ENCODE measurements at places on chromosomes 2 and 18.

DNA sequence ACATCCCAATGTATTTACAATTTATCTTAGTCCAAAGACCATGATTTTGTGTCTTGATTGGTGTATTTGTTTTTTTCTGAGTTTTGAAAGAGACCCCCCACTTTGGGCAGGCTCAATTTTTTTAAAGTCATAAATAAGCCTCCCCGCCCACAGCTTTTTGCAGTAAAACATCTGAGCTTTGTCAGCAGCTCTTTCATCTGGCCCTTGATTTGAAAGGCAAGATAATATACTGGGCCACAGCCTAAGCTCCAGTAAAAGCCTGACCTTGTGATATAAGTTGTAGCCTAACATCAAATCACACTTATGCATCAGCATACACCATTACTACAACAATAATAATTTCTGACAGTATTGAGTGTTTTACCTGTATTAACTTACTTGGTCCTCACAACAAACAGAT is 51.3 kb upstream of the SERTAD2 start:
- DNase-seq, result no peak

DNA sequence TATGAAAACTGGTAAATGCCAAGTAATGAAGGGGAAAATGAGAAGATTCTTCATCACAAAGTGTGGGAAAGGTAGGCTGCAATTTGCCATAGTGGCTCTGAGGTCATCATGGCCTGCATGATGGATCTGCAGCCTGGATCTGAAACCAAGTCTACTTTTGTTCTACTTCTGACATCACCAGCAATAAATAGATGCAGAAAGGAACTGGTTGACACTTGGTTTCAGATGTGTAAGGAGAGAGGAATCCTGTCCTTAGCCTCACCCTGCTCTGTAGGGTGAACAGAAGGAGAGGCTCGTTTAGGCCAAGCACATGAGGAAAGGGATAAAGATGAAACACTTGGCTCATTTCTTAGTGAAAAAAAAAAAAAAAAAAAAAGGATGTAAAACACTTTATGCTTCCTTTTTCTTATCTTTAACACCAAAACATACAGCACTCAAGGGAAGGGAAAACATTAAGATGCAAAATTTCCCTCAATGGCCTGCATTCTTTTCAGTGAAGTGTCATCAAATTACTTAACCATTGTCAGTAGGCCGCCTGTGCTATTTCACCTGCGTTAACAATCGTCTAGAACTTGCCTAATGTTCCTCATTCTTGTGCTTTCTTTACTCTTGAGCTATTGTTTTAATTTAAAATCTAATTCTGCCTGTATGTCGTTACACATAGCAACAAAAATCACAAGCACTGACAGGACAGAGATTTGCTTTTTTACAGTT is 3.9 kb downstream of the NEB start:
- DNase-seq, result no peak

DNA sequence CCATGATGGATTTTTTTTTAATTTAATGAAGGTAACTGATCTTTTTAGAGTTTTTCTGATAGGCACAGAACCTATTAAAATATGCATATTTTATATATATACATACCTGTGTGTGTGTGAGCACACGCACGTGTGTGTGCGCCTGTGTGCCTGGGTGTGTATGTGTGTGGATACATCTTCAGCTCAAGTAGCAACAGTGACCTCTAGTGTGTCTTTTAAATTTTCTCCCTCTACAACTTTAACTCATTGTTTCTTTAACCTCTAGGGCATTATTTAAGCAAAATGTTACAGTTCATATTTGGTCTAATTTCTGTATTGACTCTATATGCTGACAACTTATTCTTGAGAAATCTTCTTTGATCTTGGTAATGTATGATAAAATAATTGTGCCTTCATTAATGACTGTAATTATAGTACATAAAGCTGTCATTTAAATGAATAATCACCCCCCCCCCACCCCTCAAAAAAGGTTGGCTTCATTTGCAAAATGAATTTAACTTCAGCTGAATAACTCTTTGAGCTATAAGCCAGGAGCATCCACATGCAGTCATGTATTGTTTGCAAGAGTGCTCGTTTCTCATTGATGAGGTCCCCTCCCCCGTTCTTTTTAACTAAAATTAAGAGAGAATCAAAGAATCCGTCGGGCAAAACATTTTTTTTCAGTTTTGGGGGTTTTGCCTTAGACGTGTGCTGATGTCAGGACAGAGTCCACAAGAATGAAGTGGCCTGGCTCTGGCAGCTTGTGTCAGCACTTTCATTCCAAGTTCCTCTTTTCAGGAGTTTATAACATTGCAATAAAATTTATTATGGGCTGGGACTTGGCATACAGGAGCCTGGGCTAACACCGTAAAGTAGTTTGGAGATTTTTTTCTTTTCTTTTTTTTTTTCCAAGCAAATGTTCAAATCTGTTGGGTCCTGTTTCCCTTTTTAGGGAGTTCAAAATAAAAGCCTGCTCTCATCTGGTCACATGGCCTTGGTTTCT is 80.0 kb downstream of the ETAA1 start:
- no peak for DNase-seq

- no peak for DNase-seq
Measured at GRCh38 chr2:128215897-128216642, 102.6 kb downstream of the HS6ST1 start.

DNA sequence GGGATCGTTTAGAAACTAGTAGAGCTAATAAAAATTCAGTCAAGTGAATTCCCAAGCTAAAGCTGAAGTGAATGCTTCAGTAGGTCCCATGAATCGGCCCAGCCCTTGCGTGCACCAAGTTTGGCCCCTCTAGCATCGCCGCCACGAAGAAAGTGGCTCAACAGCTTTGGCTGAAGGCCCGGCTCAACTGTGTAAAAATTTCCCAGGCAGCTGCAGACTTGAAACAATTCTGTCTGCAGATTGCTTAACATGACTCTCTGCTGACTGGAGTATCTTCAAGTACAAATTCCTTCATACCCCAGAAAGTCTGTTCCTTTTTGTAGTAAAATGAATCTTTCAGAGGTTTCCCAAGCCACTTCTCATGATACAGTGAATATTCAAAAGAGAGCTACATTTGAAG is 32.7 kb downstream of the ALMS1 start:
- DNase-seq, result no peak

GRCh38 chr18:68427951-68428401 is 286.9 kb downstream of the TMX3 start:
- no peak for DNase-seq

DNA sequence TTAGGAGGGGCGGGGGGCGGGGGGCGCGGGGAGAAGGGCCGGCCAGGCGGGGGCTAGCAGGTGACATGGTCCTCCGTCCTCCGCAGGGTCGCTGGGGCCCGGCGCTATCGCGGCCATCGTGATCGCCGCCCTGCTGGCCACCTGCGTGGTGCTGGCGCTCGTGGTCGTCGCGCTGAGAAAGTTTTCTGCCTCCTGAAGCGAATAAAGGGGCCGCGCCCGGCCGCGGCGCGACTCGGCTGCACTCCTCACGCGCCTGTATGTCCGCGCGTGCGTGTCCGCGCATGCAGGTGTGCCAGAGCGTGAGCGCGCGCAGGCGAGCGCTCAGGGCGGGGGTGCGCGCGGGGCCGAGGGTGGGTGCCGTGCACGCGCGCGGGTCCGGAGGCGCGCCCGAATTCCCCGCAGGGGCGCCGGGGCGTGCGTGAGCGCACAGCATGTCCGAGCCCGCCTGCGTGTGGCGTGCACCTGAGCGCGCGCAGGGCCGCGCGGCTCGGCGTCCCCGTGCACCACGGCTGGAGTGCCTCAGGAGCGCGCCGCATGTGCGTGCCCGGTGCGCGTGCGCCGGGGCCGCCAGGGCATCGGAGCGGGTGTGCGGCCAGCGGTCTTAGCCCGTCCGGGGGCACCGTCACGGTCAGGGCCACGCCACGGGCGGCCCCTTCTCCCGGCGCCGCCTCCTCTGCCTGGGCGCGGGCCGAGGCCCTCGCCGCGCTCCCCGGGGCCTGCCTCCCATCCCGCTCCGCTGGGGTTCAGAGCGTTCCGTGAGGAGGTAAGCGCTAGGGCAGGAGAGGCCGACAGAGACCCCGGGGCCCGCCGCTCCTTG is 6.3 kb downstream of the SNORC start:
- peak; percentile 42 for DNase-seq

GRCh38 chr18:8745355-8746014 is 40.1 kb downstream of the MTCL1 start:
- DNase-seq, result no peak
